NCI-H187 treated with DMSO at 0.1 percent for 48 hours (cell line): ENCODE measurements at places on chromosomes 3 and 15.

- no peak for DNase-seq
These were observed 8.4 kb downstream of the NR1D2 start for GRCh38 chr3:23953523-23953922.

- DNase-seq = no peak
These were observed 13.6 kb upstream of the CSRNP1 start for GRCh38 chr3:39166932-39167532.

GRCh38 chr3:13132281-13132680, 59.1 kb upstream of the IQSEC1 start:
- no peak for DNase-seq

- no peak for DNase-seq
These were observed 157.4 kb downstream of the LEKR1 start for GRCh38 chr3:156983559-156983958.

- DNase-seq = no peak
These were observed 23.6 kb upstream of the FMN1 start for GRCh38 chr15:33218071-33218491.

DNA sequence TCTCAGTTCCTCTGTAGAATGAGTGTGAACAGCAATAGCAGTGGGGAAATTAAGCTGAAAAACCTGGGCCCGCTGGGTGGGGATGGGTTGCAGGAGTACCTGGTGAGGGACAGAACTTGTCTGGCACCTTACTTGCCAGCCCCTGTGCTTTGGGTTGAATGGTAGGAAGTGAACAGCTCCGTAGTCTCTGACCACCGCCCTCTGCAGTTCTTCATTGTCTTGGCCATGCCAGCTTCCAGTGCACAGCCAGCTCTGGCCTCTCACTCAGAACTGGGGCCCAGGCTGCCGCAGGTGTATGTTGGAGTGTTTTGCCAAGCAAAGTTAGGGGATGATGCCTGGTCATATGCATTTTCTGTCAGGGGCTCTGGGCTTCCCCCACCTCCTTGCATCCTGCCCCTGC, 14.0 kb upstream of the CHST14 start:
- no peak for DNase-seq

GRCh38 chr3:190863119-190863465, 598 bp upstream of the GMNC start:
- no peak for DNase-seq

DNA sequence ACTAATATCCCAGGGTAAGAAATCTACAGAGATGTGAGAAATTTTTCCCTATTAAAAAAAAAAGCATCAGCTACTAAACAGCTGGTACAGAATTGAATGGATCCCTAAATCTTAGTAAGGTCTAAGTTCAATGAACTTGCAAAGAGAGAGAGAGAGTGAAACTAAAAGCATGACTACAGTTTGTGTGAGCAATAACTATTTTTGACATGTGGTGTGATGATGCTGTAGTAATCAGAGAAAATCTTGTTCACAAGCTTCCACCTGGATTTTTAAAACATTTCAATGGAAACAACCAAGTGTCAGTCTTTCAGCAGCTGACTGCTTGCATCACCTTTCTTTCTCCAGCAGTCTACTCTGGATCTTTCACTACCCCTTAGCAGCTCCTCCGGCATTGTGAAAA, 45.2 kb upstream of the ABI3BP start:
- DNase-seq = no peak

GRCh38 chr15:60704717-60705116, 225.8 kb upstream of the ICE2 start:
- DNase-seq = no peak

- DNase-seq = no peak
These were observed 77.3 kb upstream of the CGNL1 start for GRCh38 chr15:57298843-57299550.

GRCh38 chr3:64268926-64269325, 43.7 kb upstream of the PRICKLE2 start:
- no peak for DNase-seq

- DNase-seq = no peak
These were observed 36.9 kb upstream of the CLRN1 start for GRCh38 chr3:151009430-151009829.

DNA sequence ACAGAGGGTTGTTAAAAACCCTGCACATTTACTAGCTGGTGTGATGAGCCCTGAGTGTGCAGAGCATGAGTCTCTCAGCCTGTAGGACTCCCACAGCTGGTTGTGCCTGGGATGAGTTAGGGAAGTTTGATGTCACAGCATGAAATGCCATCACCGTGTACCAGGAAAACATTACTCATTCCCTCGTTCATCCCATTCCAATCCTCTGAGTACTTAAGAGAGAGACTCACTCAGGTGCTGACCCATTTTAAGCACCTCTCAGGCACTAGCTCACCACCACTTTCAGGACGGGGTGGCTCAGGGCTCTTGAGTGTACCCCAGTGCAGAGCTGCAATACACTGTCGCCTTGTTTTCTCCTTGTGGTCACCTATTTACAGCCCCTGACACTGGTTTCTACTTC, 18.7 kb downstream of the MGLL start:
- DNase-seq = no peak

DNA sequence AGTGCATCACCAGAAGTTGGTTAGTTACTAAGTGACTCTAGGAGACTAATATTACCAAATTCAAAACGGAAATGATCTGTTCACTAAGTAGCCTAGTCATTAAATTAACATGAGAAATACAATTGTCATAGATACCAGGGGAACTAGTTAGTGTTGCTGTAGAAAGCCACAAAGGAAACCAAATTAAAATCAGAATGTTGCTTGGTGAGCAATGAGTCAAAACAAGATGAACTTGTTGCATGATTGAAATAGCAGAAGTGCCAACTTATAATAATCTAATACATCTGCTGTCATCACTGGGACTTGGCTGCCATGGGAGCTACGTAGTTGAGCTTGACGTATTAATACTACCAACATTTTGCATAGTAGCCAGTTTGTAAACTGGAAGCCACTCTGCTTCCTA, 458.1 kb downstream of the DIPK2A start:
- no peak for DNase-seq

DNA sequence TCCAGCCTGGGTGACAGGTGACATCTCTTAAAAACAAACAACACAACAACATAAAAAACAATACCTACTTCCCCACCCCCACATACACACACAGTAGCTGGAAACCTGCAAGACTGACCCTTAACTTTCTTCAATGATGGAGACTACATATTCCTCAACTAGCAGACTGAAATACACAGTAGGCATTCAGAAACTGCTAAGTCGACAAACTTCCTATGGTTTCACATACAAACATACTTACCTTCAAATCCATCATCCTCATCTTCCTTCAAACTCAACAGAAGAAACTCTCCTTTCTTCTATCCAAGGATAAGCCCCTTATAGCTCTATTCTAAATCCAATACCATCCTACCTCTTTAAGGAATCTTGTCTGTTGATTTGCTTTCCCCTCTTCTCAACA, 30.6 kb downstream of the DCUN1D1 start:
- DNase-seq = no peak

- no peak for DNase-seq
These were observed 48.0 kb downstream of the CGGBP1 start for GRCh38 chr3:88010810-88011209.

GRCh38 chr3:13931172-13931571, 51.3 kb upstream of the WNT7A start:
- no peak for DNase-seq

DNA sequence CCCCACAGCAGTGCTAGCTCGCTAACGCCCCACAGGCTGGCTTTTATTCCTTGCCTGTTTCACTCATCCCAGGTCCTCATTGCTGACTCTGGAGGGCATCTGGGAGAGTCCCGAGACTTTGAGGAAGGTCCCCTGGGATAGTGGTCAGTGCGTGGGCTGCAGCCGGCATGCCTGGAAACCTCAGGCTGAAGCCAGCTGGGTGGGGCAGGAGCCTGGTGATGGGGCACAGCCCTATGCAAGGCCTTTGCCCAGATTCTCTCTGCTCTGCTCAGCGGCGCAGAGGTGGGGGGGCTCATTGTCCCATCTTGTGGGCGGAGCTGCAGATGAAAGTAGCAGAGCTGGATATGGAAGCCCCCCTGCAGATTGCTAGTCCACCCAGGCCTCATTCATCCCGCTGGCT, 55.7 kb upstream of the SMAD6 start:
- no peak for DNase-seq

DNA sequence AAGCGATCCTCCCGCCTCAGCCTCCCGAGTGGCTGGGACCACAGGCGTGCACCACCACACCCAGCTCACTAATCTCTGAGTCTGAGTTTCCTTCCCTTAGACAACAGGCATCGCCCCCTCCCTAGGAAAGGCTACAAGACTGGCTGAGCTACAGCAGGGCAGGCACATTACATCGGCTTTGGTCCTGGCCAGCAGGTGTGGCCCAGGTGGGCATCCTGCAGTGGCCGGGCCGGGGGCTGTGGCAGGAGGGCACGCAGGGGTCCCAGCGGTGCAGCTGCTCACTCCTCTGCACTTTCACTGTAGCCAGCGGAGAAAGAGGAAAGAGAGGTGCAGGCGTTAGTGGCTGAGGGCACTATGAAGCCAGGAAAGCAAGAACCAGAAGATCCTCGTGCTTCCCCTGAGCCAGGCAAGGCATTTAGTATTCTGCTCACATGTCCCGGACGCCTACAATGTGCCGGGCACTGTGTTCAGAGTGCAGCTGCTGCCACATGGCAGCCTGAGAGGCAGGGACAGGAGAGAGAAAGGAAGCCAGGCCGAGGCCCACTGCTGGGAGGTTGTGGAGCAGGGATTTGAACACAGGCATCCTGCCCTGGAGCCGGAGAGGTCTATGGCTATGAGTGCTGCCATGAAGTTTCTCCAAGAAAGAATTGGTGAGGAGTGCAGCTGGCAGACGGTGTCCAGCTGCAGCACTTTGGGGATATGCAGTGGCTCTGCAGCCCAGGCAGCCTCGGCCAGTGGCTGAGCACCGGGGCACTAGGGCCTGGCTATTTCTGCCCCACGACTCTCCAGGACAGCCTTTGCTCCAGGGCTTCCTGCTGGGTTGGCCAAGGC, 22.3 kb downstream of the GRIP2 start:
- DNase-seq = no peak

- DNase-seq = no peak
These were observed 180.4 kb downstream of the DIPK2A start for GRCh38 chr3:144151983-144152382.

DNA sequence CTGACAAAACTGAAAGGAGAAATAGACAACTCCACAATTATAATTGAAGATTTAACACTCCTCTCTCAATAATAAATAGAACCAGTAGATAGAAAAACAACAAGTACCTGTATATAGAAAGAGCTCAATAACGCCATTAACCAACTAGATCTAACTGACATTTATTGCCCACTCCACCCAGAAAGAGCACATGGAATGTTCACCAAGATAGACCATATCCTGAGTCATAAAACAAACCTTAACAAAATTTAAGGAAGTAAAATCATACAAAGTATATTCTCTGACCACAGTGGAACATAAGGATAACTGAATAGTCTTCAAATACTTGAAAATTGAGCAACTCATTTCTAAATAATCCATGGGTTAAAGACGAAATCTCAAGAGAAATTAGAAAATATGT, 25.1 kb downstream of the KBTBD12 start:
- DNase-seq = no peak

DNA sequence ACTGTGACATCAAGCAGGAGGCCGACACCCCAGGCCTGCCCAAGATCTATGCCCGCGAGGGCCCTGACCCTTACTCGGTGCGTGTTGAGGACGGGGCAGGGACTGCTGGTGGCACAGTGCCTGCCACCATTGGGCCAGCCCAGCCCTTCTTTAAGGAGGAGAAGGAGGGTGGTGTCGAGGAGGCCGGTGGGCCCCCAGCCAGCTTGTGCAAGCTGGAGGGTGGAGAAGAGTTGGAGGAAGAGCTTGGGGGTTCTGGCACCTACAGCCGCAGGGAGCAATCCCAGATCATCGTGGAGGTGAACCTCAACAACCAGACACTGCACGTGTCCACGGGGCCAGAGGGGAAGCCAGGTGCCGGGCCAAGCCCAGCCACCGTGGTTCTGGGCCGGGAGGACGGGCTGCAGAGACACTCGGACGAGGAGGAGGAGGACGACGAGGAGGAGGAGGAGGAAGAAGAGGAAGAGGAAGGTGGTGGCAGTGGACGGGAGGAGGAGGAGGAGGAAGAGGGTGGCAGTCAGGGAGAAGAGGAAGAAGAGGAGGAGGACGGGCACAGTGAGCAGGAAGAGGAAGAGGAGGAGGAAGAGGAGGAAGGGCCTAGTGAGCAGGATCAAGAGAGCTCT, 5.4 kb downstream of the ZBTB47 start:
- DNase-seq = no peak

GRCh38 chr3:195869413-195870001, 38.8 kb downstream of the TNK2 start:
- DNase-seq = no peak

DNA sequence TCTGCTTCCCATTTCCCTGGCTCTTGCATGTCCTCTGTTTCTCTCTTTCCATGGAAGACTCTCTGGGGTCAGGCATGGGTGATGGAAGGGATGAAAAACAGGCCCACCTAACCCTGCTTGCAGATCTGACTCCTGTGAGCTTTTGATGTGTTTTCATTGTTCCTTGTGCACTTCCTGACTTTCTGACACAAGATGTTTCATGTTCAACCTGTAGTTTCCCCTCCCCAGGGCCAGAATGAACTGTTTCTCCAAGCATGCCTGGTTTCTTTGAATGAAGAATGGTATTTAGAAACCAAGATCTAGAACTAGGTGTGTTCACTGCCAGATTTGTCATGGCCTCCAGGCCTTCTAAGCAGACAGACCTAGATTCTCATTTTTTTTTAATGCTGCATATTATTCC, 36.1 kb upstream of the CRTC3 start:
- DNase-seq = no peak

DNA sequence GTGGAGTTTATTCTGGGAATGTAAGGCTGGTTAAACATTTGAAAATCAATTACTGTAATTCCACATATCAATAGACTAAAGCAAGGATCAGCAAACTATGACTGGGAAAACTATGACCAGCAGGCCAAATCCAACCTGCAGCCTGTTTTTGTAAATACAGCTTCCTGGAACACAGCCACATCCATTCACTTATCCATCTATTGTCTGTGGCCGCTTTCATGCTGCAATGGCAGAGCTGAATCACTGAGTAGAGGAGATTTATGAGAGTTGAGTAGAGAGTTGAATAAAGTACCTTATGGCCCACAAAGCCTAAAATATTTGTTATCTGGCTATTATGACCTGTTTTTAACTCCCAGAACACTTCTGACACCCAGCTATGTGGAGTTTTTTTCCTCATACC, 12.2 kb downstream of the MYLK start:
- DNase-seq = peak; percentile 17

DNA sequence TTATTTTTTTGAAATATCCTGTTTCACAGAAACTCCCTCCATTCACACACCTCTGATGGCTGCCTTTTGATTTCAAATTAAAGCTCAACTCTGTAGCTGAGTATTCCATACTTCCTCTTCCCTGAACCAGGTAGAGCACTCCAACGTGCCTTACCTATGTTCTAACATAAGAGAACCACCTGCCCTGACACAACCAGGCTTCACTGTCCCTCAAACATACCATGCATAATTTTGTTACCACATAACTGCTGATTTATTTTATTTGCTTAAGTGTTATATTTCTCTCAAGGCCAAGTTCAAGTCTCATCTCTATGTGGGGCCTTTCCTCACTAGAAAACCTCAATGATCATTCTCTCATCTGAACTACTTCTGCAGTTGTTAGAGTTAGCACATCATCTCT, 209.7 kb downstream of the P3H2 start:
- DNase-seq = no peak

- no peak for DNase-seq
These were observed 495.0 kb upstream of the ZNF385D start for GRCh38 chr3:22245811-22246583.

GRCh38 chr15:62301993-62302675, 137.0 kb upstream of the C2CD4B start:
- DNase-seq = no peak

GRCh38 chr3:51191768-51192167, 193.3 kb upstream of the MANF start:
- no peak for DNase-seq
